ENCODE measurements at places on chromosomes 6 and 20.

- no peaks in the 10 kb centered on the region for H3K36me3 ChIP-seq
- no peaks in the 10 kb centered on the region for H3K27me3 ChIP-seq
- H3K4me1 ChIP-seq: peaks cover 48% of the 10 kb centered on the region
- no peak overlapping the region for H3K27ac ChIP-seq
- no peak overlapping the region for H3K4me3 ChIP-seq
Measured at GRCh38 chr6:157534134-157534871, 153.3 kb downstream of the ZDHHC14 start.

DNA sequence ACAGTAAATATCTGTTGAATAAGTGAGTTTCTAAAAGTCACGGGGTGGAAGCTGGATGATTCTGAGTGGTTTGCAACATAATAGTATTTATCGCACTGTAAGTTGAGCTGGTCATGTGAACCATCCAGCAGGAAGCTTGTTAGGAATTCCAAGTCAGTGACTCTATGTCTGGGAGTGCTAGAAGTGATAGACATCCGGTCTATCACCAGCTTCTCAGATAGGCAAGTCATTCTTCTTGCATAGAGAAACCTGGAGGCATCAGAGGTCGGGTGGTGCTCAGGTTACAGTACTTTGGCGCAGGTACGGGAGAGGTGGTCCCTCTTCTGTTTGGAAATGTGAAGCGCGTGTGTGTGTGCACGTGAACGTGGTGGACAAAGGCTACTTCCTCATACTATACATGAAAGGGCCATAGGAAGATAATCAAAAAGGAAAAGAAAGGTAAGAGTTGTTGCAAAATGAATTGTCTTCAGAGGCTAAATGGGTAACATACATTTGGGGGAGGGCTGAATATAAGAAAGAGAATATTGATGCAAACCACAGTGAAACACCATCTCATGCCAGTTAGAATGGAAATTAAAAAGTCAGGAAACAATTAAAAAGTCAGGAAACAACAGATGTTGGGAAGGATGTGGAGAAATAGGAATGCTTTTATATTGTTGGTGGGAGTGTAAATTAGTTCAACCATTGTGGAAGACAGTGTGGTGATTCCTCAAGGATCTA lies 299.3 kb upstream of the ZFP64 start:
- no peaks in the 10 kb centered on the region for H3K4me1 ChIP-seq
- DNase-seq: no peak
- no peak overlapping the region for H3K27ac ChIP-seq
- H3K4me3 ChIP-seq: no peak overlapping the region

DNA sequence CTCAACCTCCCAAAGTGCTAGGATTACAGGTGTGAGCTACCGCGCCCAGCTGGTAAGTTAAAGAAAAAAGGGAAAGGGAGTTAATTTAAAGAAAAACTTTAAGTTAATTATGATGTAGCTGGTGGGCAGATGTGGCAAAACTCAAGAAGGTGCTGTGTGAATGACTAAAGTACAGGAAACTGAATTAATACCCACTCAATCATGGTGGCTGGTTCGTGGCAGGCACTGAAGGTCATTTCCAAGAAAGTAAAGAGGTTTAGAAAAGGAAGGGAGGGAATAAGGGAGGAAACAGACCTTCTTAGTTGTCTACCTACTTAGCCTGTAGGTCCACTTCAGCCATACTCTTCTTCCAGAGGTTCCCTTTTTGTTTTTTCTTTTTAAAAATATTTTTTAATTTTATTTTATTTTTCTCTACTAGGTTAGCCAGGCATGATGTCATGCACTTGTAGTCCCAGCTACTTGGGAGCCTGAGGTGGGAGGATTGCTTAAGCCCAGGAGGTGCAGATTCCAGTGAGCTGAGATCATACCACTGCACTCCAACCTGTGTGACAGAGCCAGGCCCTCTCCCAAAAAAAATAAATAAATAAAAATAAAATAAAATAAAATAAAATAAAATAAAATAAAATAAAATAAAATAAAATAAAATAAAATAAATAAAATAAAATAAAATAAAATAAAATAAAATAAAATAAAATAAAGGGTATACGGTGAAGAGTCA lies 11.9 kb upstream of the TGM3 start:
- no peak for DNase-seq
- H3K27ac ChIP-seq: no peak overlapping the region
- H3K36me3 ChIP-seq: no peaks in the 10 kb centered on the region
- no peak overlapping the region for H3K4me3 ChIP-seq

- no peaks in the 10 kb centered on the region for H3K27me3 ChIP-seq
- H3K4me3 ChIP-seq: no peak overlapping the region
- H3K4me1 ChIP-seq: no peaks in the 10 kb centered on the region
- no peak overlapping the region for H3K27ac ChIP-seq
Measured at GRCh38 chr20:39674842-39675241, 712.7 kb downstream of the DHX35 start.

GRCh38 chr6:74250161-74250818 lies 554.3 kb downstream of the CD109 start:
- H3K4me3 ChIP-seq: no peak overlapping the region
- no peaks in the 10 kb centered on the region for H3K36me3 ChIP-seq
- no peak for DNase-seq
- H3K4me1 ChIP-seq: no peaks in the 10 kb centered on the region
- H3K27me3 ChIP-seq: no peaks in the 10 kb centered on the region

DNA sequence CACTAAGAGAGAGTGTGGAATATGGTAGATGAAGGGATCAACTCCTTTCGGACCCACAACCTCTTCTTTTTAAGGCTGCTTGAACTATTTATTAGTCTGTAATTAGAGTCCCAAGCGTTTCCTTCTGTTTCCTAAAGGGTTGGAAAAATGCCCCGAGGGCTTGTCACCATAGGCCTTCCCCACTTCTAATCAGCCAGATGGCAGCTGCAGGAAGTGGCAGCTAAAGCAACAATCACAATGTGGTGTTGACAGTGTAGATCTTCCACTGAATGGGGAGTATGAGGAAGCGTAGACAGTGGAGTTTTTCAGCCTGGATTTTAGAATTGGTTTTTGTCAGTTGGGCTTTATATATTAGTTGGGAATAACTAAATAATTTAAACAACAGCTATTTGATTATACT lies 40.6 kb downstream of the SLC35D3 start:
- no peak overlapping the region for H3K4me3 ChIP-seq
- peaks cover 5% of the 10 kb centered on the region for H3K27me3 ChIP-seq
- no peaks in the 10 kb centered on the region for H3K36me3 ChIP-seq
- DNase-seq: no peak
- no peaks in the 10 kb centered on the region for H3K4me1 ChIP-seq
- no peak overlapping the region for H3K27ac ChIP-seq

All from CD4-positive, alpha-beta T cell (primary cell).